EL (cell line): ENCODE measurements at places on chromosomes 3 and 15.
A peak's percentile ranks its signal among the peaks of the same experiment; 100 is the strongest.

GRCh38 chr15:51751697-51752683 is 593 bp downstream of the TMOD2 start:
- peak; percentile 49 for DNase-seq

DNA sequence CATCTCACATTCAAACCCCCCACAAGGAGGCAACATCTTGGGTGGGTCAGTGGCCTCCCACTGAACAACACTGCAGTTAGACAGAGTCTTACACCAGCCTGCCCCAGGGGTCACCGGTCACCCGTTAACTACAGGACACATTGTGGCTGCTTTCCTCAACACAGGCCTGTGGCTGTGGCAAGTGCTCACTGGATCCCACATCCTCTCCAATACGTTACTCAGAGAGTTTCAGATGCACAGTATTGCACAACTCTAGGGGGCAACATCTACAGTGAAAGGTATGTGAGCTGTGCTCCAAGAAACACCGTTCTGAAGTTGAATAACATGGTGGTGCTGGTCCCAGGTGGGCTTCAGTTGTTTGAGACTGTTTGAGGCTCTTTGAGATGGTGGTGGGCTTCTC is 41.0 kb downstream of the CTDSPL start:
- no peak for DNase-seq

DNA sequence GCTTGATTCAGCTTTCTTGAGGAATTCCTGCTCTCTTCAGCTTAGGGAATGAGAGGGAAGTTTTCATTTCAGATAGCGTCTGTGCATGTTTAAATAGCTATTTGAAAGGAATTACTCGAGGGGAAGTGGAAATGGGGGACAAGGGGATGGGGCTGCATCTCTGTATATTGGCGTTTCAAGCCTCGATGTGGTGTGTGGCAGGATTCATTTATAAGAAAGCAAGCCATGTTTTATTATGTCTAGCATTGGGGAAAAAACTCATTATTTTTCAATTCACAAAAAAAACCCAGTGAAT is 1.0 kb downstream of the ATP2C1 start:
- DNase-seq = no peak

- no peak for DNase-seq
These were observed 22.4 kb upstream of the EIF4A2 start for GRCh38 chr3:186760897-186761447.

DNA sequence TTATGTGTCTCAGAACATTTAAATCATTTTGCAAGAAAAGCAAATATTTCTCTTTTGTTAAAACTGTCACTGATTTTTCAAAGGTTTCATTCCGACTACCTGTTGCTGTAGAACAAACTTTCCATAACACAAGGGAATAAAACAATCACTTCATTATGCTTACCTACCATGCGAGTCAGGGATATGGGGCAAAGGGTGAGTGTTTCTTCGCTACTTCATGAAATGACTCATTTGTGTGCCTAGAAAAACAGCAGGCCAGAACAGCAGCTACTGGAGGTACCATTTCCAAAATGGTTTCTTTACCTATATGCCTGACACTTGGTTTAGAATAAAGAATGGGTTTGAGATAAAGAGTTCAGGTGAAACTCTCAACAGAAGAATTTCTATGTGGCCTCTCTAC is 712.5 kb downstream of the PLOD2 start:
- no peak for DNase-seq

DNA sequence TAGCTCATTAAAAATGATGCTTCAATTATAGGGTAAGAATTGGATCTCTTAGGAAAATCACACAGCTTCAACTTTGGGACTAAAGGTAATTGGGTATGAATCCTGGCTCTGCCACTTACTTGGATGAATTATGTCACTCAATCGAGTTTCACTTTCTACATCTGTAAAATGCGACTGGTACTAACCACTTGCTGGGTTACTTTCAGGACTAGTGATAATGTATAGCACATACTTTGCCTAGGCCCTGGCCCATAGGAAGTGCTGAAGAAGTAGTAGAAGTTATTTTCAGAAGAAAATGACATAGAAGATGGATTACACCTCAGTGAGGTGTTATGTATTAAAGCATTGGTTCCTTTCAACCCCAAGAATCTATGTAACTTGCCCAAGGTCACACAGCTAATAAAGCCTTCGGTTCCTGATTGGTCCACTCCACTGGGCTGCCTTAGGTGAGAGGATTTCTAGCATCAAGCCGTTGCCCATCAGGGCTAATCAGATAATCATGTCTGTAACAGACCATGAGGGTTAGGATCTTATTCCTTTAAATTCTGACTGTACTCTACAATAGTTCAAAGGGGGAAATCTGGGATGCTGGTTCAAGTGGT is 29.4 kb upstream of the AP4E1 start:
- DNase-seq = no peak

DNA sequence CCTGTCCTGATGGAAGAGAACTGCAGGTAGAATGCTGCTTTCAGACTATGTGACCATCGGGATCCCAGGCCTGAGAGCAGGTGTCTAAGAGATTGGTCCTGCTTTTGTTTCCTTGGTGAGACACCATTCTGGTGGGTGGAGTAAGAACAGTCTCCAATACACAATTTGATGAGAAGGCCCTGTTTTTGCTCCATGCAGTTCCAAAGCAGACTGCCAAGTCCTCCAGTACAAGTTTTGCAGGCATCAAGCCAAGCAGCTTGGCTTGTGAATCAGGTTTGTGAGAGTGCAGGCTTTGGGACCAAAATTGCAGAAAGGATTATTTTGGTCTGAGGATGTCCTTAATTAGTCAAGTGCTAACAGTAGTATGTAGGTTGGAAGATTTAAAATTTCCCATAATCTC is 381.6 kb downstream of the FOXP1 start:
- peak; percentile 8 for DNase-seq

- peak; percentile 17 for DNase-seq
These were observed 372.5 kb downstream of the NLGN1 start for GRCh38 chr3:173770011-173770410.

DNA sequence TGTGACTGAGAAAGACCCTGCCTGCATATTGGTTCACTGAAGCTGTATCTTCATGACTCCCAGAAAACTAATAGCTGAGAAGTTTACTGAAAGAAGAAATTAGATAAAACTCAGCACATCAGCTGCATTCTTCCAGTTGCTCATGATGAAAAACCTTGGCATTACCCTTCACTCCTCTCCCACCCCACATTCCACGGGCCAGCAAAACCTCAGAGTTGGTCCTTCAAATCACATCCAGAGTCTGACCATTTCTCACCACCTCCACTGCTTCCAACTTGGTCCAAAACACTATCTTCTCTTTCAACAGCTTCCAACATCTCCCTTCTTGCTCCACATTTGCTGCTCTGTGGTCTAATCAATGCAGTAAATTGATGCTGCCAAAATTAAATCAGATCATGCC is 97.1 kb downstream of the CD47 start:
- DNase-seq = peak; percentile 55

- no peak for DNase-seq
These were observed 838.1 kb upstream of the SEMA6D start for GRCh38 chr15:46879032-46879770.

- peak; percentile 95 for DNase-seq
These were observed 123.4 kb downstream of the CHSY1 start for GRCh38 chr15:101128221-101129015.

- peak; percentile 55 for DNase-seq
These were observed 449 bp downstream of the RAF1 start for GRCh38 chr3:12663401-12663935.

DNA sequence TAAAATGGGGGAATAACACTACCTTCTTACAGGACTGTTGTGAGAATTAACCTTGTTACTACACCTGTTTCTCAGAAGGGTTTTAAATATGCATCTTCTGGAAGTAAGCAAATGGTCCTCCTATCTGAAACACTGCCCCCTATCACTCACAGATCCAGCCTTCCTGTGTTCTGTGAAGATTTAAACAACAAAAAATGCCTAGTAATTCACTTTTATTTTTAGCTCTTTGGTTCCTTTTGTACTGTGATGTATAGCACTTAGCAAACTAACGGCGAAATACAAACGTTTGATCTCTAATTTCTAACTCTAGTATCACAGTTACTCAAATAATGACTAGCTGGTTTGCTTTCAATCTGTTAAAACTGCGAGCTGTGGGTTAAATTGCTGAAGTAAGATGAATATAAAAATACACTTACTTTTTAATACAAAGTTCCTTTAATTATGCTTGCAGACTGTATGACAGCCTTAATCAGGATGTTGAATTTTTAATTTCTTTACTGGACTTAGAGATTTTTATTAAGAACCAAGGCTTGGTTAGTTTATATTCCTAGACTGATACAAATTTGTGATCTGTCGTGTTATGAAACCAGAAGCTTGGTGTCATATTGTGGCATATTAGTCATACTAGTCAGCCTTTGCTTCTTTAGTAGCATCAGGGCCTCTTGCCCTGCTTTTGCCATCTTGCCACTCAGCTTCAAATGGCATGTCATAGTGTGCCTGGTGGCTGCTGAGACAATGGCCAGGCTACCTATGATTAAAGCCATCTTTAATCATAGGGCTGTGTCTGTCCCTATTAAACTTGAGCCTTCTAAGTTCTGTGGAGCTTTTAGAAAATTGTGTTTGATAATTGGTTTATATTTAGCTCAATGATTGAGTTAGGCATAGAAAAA is 9.2 kb downstream of the EIF3J start:
- peak; percentile 46 for DNase-seq

DNA sequence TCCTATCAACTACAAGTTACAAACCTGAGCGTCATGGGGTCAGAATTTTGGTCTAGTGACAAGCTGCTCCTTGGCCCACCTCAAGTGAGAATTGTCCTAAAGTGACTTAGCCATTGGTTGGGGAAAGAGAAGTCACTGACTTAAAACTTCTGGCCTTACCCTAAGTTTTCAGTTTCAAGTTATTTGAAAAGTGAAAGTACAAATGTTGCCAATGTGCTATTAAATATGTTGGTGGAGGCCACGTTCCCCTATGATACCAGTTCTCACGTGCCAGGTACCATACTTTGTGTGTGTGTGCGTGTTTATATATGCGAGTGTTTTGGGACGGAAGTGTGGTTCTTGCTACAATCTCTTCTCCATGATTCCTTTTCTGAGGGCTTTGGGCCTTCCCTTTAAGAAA is 22.6 kb upstream of the RASGRP1 start:
- no peak for DNase-seq

DNA sequence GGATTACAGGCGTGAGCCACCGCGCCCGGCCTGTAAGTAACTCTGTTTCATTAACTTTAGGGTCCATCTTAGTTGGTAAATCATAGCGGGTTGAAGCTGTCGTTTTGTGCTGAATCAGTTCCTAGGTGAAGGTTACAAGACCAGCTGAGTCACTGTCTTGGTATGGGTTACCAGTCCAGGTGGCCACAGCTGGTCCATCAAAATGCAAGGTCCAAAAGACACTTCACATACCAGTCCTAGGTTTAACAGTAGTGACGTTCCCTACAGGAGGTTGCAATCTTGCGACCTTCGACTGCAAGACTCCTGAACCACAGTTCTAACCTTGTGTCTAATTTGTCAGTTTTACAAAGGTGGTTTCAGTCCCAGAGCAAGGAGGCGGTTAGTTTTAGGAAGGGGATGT is 160.1 kb upstream of the ATP10A start:
- no peak for DNase-seq

GRCh38 chr3:14570089-14570488 is 29.9 kb upstream of the GRIP2 start:
- no peak for DNase-seq

DNA sequence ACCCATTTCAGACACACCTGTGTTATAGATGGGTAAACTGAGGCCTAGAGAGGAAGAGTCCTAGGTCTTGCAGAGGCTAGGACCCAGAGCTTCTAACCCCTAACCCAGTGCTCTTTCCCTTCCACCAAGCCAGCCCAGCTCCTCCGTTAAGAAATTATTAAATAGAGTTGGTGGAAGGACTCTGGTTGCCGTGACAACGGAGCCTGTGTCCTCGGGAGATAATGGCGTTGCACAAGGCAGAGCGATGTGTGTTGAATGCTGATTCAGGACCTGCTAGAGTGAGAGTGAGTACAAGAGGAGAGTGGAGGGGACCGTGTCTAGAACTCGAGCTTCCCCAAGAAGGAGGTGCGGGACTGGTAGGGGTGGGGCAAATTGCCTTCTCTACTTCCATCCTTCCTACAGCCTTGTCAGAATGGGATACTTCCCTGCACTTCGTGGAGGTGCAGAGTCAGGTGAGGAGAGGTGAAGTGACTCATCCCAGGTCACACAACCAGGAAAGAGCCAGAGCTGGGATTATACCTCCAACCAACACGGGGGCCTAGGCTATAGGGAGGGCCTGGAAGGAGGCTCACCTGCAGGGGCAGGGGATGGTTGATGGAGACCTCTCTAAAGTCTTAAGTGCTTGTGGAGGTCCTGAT is 8.6 kb downstream of the SLC6A1 start:
- no peak for DNase-seq

GRCh38 chr3:43620831-43621655 is 768 bp downstream of the ANO10 start:
- DNase-seq = peak; percentile 27

- DNase-seq = no peak
These were observed 16.6 kb upstream of the PARP6 start for GRCh38 chr15:72288796-72289596.

DNA sequence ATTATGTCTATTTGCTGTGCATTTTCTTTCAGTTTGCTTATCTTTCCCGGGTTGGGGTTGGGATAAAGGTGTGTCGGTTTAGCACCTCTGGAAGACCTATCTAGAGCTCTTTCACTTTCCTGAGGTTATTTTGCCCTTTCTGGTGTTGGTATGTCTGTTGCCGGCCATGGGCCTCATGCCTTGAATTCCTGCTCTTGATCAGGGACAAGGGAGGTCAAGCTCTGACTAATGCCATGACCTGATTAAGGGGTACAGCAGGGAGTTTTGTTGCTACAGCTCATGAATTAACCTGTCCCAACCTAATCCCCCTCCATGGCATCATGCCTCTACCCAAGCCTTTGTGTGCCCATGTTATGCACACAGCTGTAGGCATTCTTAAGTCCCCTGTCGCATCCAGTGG is 70.5 kb upstream of the GOLGA6B start:
- DNase-seq = peak; percentile 33

DNA sequence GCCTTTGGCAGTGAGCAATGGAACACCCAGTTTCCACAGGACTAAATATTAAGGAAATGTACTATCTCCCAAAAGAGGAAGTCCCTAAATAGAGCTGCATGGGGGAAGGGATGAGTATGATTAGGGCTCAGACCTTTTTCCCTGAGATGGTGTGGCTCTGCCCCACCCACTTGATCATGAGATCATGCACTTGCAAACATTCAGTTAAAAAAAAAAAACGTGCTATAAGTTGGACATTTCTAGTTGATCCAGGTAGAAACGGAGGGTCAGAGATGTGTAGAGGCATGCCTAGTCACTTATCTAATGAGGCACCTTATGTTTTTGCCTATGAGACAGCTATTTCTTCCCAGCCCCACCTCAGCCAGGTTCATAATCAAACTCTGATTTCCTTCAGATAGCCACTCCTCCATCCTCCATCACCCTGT is 24.5 kb upstream of the SSR3 start:
- no peak for DNase-seq
